ENCODE measurements at places on chromosomes 3 and 15.

DNA sequence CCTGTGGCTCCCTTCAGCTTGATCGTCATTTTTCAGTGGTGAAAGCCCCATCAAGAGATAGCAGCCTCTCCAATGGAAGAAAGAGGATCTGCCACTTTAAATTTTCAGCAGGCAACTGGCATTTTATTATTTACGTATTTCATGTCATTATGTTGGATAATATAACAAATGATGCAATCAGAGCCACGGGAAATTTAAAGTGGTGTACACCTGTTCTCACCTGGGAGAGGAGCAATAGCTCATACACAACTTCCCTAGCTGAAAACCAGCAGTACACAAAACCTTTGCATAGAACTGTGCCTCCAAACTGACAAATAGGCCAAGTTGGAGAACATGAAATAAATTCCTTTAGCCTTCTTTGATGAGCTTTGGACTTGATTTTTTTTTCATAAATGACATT lies 136.9 kb downstream of the SATB1 start:
- no peak for DNase-seq

DNA sequence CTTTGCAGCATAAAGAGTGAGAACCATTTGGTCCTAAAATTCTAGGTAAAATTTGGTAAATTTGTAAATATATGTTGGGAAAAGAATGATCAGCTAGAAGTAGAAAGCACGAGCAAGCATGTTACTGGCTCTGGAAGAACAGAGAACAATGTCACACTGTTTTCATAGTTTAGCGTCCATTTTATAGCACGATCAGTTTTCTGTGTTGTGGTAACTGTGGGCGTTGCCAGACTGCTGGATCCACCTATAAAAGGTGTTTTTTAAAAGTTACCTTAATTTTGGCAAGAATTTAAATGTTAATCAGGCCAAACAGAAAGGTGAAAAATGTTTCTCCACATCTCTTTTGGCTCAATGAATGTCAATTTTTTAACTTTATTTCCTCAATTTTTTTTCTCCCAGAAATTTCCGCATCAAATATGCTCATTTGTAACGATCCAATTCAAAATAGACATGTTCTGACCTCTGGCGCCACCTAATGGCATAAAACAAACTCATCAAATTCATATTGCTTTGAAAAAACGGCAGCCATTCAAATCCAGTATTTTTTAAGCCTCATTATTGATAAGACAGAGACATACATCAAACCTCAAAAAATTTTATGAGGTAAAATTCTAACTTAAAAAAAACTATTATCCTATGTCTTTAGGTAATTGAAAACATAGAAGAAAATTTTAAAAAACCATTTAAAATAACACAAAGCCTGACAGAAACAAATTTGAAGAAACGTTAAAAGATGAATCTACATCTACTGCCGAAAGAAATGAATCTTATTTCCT lies 5.5 kb upstream of the GP5 start:
- no peak for DNase-seq

GRCh38 chr3:153894857-153895256 lies 226.3 kb upstream of the ARHGEF26 start:
- no peak for DNase-seq

DNA sequence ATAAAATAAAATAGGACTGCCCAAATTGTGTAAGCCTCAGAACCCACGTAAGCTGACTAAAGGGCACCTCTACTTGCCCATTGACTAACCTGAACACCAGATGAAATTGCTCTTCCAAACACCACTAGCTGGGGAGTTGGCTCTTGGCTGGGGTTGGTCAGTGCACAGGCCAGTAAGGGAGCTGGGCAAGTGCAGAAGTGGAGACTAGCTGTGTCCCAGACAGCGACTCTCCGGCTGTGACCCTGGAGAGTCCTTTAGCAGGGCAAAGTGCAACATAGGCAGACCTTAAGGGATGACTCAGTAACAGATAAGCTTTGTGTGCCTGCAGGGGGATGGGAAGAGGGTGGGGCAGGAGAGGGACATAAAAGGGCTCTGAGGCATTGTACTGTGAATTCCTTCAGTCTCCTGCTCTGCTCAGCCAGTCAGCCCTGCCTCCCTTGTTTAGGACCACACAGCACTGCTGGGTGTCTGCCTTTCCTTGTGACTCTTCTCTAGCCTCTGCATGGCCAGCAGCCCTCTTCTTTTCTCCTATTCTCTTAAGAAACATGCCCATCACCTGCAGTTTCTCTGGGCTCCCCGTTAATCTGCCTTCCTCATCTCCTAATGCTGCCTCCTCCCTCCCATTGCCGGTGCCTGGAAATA lies 13.2 kb downstream of the NR1I2 start:
- no peak for DNase-seq

GRCh38 chr3:128456776-128457715 lies 9.6 kb downstream of the DNAJB8 start:
- peak; percentile 47 for DNase-seq

DNA sequence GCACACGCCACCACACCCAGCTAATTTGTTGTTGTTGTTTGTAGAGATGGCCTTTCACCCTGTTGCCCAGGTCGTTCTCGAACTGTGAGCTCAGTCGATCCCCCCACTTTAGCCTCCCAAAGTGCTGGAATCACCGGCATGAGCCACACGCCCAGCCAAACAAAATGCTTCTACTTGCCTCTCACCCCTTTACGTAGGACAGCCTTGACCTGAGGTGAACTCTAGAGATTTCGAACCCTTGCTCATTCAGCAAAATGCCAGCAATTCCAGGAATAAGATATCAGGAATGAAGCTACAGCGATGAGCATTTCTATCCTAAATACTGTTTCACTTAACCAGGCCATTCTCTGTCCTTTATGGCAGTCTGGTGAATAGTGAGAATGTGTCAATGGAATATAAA lies 135.0 kb downstream of the LRRK1 start:
- DNase-seq = no peak

- no peak for DNase-seq
These were observed 269.8 kb upstream of the TMC3 start for GRCh38 chr15:81643771-81644170.

GRCh38 chr15:31867536-31868442 lies 162.5 kb upstream of the CHRNA7 start:
- peak; percentile 68 for DNase-seq

DNA sequence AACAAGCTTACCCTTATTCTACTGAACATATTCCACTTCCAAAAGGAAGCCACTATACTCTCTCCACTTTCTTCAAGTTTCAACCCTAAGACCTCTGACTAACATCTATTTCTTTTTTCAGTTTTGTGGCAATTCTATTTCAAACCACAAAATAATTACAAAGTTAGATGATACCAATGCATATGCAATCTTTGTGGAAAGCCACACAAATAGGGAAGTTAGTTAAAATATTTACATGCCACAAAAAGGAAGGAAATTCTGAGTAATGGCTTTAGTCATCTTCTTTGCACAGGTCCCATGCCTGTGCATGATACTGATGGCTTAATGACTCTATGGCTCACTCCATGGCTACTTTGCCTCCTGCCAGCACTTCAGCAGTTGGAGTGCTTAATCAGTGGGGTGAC lies 57.0 kb upstream of the MCTP2 start:
- no peak for DNase-seq

- no peak for DNase-seq
These were observed 17.0 kb upstream of the SFMBT1 start for GRCh38 chr3:53062905-53063304.

GRCh38 chr15:68421798-68422402 lies 10.1 kb downstream of the ITGA11 start:
- peak; percentile 34 for DNase-seq

DNA sequence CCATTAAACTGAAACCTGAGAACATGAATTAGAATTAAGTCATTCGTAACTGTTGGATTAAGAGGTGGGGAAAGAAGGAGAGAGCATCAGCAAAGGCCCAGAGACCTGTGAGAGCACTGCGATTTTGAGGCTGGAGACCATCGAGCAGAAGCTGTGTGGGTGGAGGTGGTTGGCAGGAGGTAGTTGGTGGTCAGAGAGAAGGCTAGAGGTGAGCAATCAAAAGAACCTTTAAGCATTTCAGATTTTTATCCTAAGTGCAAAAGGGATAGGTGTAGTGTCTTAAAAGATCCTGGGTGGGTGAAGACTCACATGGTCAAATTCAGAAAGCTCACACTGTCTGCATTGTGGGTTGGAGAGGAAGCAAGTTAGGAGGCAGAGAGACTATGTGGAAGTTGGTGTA lies 65.1 kb upstream of the TEX264 start:
- DNase-seq = no peak

DNA sequence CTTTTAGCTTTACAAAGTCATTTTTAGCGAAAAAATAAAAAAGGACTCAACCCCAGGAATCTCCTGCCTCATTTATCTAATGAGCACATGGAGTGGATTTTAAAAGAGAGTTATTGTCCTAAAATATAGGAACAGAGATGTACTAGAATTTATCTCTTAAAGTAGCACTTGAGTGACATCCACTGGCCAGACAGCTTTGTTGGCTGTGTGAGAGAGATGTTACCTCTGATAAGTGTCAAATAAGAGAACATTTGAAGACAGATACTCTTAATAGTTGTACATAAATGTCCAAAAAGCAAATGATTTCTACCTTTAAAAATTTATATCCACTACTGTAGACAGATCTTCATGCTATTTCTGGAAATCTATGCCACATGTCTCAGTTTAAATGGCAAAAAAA lies 12.3 kb upstream of the MFSD1 start:
- no peak for DNase-seq

GRCh38 chr3:94587291-94587690 lies 524.4 kb downstream of the NSUN3 start:
- DNase-seq = no peak

- DNase-seq = no peak
These were observed 46.9 kb upstream of the DIPK2A start for GRCh38 chr3:143924522-143925285.

DNA sequence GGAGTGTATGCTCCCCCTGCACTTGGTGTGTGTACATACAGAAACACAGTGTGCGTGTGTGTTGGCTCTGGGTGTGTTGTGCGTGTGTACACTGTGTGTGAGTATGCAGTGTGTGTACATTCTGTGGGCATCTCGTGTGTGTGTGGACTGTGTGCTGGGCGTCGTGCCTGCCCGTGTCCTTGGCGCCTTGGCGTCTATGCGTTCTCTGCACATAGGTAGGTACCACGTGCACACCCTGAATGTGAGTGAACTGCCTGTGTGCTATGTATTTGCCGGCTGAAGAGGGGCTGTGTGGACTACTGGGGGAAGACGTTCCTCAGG lies 481 bp upstream of the ECE2 start:
- DNase-seq = no peak

DNA sequence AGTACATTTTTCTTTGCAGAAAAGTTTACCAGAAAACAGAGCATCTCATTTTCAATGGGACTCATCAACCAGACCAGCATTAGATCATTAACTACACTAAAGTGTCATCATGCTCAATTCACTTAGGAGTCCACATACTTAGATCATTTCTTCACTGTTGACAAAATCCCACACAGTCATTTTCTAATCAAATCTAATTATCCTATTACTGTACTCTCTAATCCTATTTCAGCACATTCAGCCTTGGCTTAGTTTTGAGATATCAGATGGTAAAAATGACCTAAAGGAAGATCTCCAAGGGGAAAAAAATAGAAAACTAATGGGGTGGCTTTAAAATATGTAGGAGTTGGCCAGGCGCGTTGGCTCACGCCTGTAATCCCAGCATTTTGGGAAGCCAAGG lies 5.2 kb upstream of the CTXN2 start:
- DNase-seq = no peak

- peak; percentile 80 for DNase-seq
These were observed 7.2 kb upstream of the ABHD10 start for GRCh38 chr3:111971533-111972130.

GRCh38 chr3:58743296-58743695 lies 76.7 kb upstream of the FAM3D start:
- no peak for DNase-seq

GRCh38 chr3:98573181-98573728 lies 20.2 kb downstream of the CPOX start:
- DNase-seq = peak; percentile 26

- DNase-seq = no peak
These were observed 7.5 kb downstream of the TMEM40 start for GRCh38 chr3:12751571-12751970.

- no peak for DNase-seq
These were observed 193.1 kb upstream of the LPP start for GRCh38 chr3:187960820-187961219.

- no peak for DNase-seq
These were observed 654.0 kb upstream of the KCNMB2 start for GRCh38 chr3:177882124-177882648.

- no peak for DNase-seq
These were observed 10.7 kb downstream of the MUC20 start for GRCh38 chr3:195731356-195731905.

GRCh38 chr3:72004749-72005292 lies 219.9 kb upstream of the PROK2 start:
- DNase-seq = no peak

GRCh38 chr3:98395101-98395500 lies 4.6 kb downstream of the OR5K3 start:
- DNase-seq = no peak

DNA sequence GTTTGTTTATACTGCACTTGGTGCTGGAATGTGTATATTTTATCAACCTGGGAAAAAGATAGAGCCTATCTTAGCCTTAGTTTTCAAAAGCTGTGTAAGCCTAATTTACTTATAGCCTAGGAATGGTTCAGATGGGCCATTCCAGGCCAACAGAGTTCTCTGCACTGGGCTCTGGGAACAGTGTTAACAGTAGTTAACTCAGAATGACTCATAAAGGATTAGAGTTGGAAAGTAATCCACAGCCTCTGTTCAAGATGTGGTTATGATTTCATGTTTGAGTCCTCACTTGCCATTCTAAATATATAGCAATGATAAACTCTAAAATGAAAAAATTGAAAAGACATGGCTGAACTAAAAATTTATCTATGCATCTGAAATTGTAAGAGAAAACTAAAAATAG lies 22.6 kb upstream of the PEX5L start:
- DNase-seq = no peak

DNA sequence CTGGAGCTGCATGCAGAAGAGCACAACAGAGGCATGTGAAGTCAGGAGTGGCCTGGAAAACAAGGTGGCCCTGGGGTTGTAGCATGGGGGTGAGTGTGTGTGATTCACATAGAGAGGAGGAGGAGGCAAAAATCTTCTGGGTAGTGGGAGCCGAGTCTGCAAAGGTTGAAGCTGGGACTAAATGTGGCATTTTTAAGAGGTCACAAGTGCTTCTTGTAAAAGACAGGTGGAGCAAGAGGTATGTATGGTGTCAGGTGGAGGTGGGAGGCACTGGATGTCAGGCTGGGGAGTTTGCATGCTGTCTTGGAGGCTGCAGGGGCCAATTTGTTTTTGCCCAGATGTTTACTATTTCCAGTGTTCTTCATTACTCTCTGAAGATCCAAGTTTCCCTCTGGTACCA lies 42.4 kb downstream of the C3orf20 start:
- no peak for DNase-seq

- DNase-seq = peak; percentile 65
These were observed 111.6 kb downstream of the KBTBD8 start for GRCh38 chr3:67109651-67110204.

DNA sequence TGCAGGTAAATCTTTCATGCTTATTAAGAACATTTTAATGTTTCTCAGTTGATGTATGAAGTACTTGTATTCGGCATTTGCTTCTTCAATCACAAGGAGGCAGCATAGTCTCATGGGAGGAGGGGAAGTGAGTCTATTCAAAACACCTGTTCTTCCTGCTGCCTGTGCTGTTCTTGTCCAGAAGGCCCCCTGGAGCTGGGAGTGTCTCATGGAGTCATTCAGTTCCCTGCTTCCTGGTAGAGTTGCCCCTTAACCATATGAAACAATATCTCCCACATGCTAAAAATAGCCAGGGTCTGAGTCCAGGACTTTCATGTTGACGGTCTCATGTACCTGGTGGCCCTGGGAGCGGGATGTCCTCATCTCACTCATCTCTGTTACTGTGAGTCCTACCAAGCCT lies 15.5 kb upstream of the PPP1R2 start:
- DNase-seq = peak; percentile 81

All from kidney (tissue), 22 donors.